ENCODE measurements at places on chromosomes 3 and 15.

GRCh38 chr3:6781092-6781491 is 79.8 kb upstream of the GRM7 start:
- no peak for DNase-seq

GRCh38 chr15:70478251-70478990 is 284.9 kb downstream of the UACA start:
- no peak for DNase-seq

DNA sequence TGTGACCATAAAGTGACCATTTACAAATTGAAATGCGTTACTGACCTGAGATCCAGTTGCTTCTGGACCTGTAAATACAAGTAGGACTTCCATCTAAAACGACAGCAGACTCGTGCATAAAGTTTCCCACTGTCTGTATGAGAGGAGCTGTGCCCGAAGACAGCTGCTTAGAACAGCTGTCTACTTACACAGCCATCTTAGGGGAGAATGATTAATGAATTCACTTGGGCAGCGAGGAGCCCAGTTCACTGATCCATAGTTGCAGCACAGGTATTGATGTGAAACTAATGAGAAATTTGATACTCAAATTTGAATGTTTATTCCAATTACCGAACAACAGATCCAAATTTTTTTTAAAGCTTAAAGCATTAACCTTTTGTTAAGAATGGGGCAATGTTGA is 748.1 kb downstream of the NR2F2 start:
- no peak for DNase-seq

DNA sequence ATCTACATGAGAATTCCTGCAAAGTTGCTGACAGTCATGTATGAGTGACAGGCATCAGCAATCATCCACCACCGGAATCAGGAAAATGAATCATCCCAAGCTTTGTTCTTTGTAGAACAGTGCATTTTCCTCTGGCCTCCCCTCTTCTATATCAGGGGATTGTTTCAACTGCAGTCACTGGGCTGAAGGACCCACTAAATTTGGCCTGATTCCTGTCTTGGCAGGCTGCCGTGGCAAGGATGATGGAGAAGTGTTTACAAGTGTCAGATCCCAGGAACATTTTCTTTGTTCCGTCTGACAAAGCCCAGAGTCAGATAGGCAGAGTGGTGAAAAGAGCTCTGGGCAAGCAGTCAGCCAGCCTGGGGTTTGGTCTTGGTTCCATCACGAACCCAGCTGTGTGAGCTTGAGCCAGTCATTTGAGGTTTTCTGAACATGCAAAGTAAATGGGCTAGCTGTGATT is 175.1 kb upstream of the TSC22D2 start:
- DNase-seq = no peak

GRCh38 chr15:70479785-70480184 is 283.6 kb downstream of the UACA start:
- DNase-seq = no peak

GRCh38 chr15:63933522-63933921 is 99.8 kb upstream of the HERC1 start:
- DNase-seq = no peak

DNA sequence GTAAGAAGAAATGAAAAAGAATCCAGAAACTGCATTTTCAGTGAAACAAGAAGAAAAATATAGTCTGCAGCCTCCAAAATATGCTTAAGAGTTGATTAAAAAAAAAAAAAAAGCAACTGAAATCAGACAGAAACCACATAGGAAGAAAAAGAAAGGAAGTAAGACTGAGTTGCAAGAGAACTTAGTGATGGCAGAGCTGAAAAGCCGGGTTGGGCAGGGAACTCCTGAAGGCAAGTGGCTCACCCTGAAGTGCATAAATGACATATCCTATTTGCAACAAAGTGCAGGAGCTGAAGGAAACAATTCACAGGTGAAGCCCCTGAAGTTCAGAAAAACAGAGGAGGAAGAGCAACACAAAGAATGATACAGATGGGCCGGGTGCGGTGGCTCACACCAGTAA is 108.8 kb upstream of the SLC25A36 start:
- no peak for DNase-seq

DNA sequence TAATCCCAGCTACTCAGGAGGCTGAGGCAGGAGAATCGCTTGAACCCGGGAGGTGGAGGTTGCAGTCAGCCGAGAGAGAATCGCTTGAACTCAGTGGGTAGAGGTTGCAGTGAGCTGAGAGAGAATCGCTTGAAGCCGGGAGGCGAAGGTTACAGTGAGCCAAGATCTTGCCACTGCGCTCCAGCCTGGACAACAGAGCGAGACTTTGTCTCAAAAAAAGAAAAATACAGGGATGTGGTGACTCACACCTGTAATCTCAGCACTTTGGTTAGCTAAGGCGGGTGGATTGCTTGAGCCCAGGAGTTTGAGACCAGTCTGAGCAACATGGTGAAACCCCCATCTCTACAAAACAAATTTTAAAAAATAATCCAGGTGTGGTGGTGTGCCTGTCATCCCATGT is 26.8 kb downstream of the UBE2E1 start:
- DNase-seq = no peak

GRCh38 chr15:66724732-66725463 is 22.9 kb downstream of the SMAD6 start:
- no peak for DNase-seq

DNA sequence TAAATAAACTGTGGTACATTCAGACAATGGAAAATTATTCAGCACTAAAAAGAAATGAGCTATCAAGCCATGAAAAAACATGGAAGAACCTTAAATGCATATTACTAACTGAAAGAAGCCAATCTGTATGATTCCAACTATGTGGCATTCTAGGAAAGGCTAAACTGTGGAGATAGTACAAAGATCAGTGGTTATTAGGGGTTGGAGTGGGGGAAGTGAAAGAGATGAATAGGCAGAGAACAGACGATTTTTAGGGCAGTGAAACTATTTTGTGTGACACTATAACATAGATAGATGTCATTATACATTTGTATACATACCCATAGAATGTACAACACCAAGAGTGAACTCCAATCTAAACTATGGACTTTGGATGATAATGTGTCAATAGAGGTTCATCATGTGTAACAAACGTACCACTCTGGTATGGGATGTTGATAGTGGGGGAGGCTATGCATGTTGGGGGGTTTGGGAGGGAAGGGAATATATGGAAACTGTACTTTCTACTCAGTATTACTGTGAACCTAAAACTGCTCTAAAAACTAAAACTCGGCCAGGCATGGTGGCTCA is 29.0 kb downstream of the RAB27A start:
- DNase-seq = no peak

GRCh38 chr3:120659834-120660233 is 22.2 kb downstream of the HGD start:
- DNase-seq = no peak

DNA sequence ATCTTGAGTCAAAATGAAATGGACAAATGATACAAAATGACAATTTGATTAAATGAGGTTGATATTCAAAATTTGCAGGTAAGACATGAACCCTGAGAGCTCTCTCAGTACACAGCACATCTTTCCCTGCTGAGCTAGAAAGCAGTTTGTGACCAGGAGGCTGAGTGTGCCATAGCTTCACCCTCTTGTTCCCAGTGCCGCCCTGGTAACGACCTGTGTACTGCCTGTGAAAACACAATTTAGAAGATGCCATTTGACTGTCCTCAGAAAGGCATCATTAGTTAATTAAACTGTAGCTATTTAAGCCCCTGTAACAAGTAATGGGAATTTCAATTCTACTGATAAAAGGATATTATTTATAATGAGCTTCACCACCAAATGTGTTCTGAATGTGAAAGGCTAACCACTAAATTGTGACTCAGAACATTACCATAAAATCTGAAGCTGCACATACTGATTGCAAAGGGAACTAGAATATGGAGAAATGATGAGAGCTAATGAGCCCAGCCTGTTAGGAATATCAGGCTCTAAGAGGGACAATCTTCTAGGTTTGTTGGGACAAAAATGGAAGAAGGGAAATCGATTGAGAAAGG is 212.9 kb upstream of the ARPP21 start:
- DNase-seq = no peak

GRCh38 chr15:27668471-27669220 is 430.5 kb downstream of the OCA2 start:
- no peak for DNase-seq

GRCh38 chr3:57007521-57008460 is 52.7 kb upstream of the SPATA12 start:
- DNase-seq = peak; percentile 49

DNA sequence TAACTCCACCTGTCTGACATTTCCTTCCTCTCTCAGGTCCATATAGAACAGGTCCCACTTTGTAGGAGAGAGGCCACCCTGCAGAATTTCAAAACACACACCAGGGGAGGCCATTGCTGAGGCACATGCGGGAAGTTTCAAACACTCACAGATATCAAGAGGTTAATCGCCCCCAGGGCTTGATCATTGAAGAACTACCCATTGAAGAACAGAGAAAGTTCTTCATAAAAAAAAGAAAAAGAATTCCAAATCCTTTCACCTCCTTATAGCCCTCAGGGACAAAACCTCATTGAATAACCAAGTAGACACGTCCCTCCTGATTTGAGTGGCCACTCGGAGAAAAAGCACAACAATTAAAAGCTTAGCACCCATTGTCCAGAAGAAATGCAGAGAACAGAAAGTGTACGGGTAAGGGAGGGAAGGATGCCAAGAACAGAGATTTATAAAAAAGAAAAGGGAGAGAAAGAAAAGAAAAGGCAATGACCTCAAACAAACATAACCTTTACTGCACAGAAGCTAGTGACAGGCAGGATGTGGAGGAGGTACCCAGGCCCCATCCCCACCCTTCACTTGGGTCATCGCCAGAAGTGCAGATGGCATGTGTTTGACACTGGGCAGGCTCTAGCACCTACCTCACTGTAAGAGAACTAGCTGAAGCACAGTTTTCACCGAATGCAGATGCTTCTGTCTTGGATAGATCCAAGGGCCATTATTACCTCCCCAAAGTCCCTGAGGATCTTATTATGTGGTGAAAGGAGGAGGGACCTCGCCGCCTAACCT is 112.3 kb upstream of the HES1 start:
- DNase-seq = no peak

DNA sequence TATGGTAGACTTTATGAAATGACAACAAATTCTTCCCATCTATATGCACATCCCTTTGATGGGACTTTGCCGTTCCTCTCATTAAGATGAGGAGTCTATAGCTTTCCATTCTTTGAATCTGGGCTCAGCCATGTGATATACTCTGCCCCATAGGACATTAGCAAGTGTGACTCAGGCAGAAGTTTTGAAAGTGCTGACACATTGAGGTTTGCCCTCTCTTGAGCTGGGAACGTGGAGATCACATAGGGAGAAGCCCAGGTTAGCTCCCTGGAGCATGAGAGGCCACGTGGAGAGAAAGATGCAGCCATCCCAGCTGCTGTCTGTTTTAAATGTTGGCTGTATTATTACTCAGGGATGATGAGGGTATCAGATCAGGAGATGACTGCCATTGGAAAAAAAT is 67.7 kb upstream of the OXTR start:
- DNase-seq = peak; percentile 90

- no peak for DNase-seq
Measured at GRCh38 chr15:61173899-61174689, 55.0 kb downstream of the RORA start.

GRCh38 chr3:139533781-139534454 is 5.6 kb downstream of the RBP1 start:
- DNase-seq = no peak

DNA sequence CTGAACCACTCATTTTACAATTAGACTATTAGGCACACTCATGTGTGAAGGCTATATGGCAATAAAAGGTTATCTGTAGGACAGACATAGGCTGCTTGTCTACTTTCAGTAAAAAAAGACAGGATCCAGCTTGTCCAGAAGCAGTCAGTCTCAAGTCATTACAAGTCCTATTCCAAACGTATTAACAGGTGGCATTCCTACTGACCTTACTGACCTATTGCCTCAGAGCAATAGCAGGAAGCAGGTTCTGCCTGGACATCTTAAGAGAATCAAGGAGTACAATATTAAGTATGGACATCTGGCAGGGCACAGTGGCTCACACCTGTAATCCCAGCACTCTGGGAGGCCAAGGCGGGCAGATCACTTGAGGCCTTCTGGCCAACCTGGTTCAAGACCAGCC is 7.0 kb downstream of the CMTM6 start:
- no peak for DNase-seq

DNA sequence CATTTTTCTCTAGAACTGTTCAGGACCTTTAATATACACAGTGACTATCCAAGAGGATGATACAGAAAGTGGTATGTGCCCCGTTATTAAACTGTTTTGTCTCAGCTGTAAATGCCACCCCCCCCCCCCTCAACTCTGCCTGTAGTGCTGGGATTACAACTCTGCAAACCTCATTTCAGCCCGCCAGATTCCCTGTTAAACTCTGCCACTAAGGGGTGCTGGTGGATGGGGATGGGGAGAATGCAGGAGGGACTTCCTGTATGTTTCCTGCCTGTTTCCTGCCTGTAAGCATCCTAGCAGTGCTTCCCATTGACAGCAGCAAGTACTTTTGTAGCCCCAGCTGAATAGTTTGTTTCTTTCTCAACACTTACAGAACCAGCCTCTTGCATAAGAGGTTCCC is 301.7 kb upstream of the RORA start:
- DNase-seq = no peak

DNA sequence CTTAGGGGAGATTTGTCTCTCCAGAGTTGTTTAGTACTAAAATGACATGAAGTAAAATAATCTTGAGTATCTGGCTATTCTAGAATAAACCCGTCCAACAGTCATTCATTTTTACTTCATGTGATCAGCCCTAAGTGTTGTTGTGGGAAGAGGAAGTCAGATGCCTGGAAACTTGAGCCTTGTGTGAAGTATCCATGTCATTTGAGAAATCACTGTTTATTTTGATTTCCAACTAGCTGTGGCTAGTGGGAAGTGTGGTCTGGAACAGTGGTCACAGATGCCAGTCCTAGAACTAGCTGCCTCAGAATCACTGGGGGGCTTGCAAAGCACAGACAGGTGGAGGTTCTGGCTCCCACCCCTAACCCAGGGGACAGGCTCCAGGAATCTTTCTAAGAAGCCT is 77.7 kb upstream of the LIMD1 start:
- DNase-seq = no peak

- no peak for DNase-seq
Measured at GRCh38 chr3:50620820-50621219, 3.9 kb downstream of the MAPKAPK3 start.

GRCh38 chr15:40471808-40472150 is 995 bp downstream of the CHST14 start:
- DNase-seq = no peak

- DNase-seq = peak; percentile 78
Measured at GRCh38 chr3:16064642-16065414, 109.7 kb upstream of the GALNT15 start.
